ENCODE measurements at places on chromosomes 2 and 18.
A peak's percentile ranks its signal among the peaks of the same experiment; 100 is the strongest.

GRCh38 chr2:105763076-105763475 lies 18.4 kb downstream of the NCK2 start:
- DNase-seq, result no peak

GRCh38 chr2:85215448-85216401 lies 82.5 kb downstream of the TCF7L1 start:
- DNase-seq, result no peak

GRCh38 chr2:151999053-151999452 lies 99.8 kb downstream of the CACNB4 start:
- peak; percentile 24 for DNase-seq

- no peak for DNase-seq
Observed at GRCh38 chr18:79169958-79170555, 100.9 kb downstream of the ATP9B start.

GRCh38 chr2:235551965-235552364 lies 58.1 kb downstream of the AGAP1 start:
- DNase-seq, result no peak

GRCh38 chr18:50183556-50183955 lies 11.4 kb downstream of the MYO5B start:
- no peak for DNase-seq

DNA sequence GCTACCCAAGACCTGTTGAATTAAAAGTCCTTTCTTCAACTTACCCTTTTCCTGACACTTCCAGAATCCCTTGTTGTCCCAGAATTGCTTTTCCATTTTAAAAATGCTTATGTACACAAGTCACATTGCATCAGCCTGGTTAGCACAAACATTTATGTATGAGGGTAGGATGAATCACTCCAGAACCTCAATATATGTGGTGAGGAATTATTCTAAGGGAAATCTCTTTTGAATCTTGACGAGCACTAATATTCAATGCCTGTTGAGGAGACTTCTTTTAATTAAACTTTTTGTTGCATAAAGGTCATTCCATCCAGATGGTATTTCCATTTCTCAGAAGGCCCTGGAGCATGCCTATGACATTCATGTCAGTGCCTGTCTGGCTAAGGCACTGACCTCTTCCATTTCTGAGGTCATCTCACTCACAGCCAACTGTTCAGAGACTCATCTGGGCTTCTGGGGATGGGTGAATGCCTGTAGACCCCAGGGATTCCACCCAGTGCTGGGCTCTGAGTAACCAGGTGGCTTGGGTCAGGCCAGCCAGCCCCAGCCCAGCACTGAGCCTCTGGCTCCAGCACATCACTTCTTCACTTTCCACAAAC lies 28.2 kb downstream of the ACMSD start:
- no peak for DNase-seq

DNA sequence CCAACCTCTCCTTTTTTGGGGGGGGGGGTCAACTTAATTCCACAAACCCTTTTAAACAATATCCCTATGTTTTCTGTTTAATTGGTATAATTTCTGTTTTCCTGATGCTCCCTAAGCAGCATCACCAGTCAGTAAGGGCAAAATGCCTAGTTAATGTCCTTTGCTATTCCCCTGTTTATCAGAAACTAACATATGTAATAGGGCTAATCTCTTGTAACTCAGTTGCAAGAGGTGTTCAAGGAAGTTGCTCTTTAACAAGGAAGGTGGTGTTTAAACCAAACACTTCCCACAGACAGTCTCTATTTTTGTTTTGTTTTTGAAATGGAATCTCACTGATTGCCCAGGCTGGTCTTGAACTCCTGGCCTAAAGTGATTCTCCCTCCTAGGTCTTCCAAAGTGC lies 6.5 kb upstream of the COQ10B start:
- no peak for DNase-seq

DNA sequence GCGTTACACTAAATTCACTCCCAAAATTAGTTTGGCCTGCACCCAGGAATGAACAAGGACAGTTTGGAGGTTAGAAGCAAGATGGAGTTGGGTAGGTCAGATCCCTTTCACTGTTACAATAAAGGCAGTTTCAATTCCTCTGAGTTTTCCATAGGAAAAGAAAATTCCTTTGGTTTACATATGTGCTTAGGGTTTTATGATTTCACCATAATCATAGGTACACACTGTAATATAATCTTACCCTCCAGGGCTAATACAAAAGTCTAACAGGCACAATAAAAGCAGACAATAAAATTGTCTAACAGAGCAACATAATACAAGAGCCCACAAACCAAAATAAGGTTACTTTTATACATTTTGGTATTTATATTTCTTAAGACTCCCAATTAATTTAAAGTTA lies 391.5 kb upstream of the KCNJ3 start:
- DNase-seq, result no peak

DNA sequence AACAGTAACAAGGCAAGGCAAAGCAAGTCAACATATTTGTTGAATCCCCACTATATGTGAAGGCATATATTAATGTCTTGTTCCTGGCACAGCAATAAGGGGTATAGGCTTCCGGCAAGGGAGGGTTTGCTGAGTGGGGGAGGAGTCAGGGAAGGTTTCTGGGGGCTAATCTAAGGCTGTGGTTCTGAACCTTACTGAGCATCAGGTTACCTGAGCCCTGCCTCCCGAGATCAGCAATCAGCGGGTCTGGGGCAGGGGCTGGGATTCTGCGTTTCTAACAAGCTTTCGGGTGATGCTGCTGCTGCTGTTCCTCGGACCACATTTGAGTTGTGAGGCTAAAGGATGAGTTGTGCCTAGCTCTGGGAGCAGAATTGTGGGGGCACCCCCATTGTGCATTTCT lies 401.7 kb upstream of the SPRED2 start:
- no peak for DNase-seq

GRCh38 chr2:19187323-19188020 lies 171.0 kb downstream of the OSR1 start:
- DNase-seq, result no peak

DNA sequence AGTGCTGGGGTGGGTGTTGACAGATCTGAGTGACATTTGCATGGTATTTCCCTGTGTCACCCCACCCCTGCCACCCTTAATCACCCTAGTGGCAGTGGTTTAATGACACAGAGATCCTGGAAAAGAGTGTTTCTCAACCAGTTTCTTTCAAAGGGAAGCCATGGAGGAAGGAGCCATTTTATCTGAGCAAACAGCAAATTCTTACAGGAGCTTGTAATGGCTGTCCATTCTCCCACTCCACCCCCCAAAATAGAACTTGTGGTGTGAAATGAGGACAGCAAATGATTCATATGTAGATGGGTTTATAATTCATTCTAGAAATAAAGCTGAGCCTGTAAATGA lies 51.5 kb downstream of the CDC42EP3 start:
- DNase-seq, result no peak

DNA sequence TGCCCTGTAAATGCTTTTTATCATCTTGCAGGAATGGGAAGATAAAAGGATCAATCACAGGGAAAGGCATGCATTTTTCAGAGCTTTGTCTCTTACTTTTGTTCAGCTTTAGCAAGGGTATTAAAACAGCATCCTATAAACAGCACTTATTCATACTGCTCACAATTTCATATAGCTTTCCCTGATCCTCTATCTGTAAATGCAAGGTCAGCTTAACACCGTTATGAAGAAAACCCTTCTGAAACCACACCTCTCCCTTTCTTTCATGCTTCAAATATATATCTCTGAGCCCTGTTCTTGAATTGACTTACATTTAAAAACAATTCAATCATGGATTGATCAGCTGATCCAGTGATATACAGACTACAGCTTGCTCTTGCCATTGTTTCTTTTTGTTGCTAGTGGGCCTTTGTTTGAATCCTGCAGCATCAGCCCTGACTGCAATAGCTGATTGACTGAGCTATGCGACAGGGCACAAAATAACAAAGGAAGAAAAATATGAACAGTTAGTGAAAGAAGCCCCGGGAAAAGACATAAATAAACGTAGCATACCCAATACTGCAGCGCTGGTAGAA lies 795.5 kb upstream of the CDH2 start:
- no peak for DNase-seq

DNA sequence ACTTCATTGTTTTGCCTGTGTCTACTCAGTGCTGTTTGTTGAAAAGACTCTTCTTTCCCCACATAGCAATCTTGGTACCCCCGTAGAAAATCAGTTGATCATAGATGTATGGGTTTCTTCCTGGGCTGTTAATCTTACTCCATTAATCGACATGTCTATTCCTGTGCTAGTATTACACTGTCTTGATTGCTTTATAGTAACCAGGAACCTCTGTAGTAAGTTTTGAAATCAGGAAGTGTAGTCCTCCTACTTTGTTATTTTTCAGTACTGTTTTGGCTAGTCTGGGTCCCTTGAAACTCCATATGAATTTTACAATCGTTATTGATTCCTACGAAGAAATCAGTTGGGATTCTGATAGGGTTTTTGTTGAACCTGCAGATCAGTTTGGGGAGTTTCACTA lies 78.8 kb upstream of the FAM136A start:
- no peak for DNase-seq

- no peak for DNase-seq
Observed at GRCh38 chr2:223914324-223914723, 30.8 kb downstream of the WDFY1 start.

DNA sequence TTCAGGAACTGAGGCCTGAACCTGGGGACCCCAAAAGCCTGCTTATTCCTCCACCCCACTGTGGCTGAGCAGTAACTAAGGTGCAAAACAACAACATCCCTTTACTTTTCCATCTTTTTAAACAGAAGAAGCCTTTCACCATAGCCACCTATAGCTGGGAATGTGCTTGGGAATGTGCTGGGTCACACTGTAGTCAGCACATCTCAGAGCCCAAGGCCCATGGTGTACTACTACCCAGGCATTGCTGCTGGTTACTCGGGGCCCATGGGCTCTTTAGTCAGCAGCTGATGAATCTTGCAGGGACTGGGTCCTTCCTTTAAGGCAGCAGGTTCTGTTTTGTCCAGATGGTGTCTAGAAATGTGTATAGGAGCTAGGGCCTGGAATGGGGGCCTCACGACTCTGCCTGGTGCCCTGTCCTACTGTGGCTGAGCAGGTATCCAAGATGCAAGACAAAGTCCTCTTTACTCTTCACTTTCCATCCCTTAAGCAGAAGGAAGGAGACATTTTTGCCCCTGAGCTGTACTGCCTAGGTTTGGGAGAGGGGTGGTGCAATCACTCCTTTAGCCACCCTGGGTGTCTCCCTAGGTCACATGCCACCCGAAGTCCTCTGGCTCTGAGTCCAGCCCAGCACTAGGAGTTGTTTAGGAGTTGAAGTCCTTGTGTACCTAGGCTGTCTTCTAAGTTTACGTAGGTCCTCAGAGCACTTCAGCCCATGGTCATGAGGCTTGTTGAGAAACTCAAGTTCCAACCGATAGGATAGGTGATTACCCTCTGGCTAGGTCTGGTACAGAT lies 70.1 kb downstream of the OXER1 start:
- DNase-seq, result no peak

GRCh38 chr2:200625282-200625681 lies 39.5 kb downstream of the AOX1 start:
- DNase-seq, result no peak

DNA sequence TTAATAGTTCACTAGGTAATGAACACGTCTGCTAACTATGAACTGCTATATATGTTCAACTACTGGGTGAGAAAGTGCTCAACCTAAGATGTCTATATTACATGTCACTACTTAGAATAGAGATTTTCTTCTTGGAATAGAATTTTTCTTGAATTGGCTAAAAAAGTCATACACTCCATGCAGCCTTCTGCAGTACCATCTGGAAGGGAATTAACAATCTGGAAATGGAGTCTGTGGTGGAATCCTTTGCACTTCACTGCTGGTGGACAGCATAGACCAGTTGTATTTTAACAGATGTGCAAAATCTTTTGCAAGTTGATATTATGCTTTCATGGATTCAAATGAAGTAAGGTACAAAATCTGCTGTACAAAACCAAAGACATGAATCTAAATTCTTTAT lies 799.6 kb downstream of the KCNJ3 start:
- DNase-seq, result no peak

- no peak for DNase-seq
Observed at GRCh38 chr2:41763141-41763540, 284.7 kb upstream of the PKDCC start.

DNA sequence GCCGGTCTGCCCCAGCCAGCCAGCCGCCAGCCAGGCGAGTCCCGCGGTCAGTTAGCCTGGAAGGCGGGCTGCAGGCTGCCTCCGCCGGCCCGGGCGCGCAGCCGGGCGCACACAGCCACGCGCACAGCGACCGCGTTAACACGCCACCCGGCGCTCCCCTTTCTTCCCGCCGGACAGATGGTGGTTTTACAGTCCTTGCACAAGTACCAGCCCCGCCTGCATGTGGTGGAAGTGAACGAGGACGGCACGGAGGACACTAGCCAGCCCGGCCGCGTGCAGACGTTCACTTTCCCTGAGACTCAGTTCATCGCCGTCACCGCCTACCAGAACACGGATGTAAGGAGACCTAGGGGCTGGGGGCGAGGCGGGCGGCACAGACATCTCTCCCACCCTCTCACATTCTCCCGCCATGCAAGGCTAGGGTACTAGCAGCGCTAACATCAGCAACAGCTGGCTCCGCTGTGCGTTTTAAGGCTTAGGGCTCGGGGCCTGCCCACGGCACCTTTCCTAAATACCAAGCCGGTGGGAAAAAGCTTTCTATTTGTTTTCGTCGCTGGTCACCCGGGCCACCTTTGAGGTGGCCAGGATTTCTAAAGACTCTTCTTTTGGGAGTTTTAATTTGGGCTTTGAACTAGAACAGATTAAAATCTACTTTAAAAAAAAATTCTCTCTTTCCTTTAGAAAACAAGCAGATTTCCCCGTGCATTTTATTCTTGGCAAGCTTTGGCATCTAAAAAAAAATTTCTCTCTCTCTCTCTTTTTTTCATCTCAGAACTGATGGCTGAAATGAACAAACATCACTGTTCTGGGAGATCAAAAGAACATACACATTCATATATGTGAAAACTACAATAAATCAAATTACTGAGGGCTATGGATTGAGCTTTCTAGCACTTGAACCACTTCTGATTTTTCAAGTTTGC lies 2.9 kb downstream of the TBR1 start:
- DNase-seq, result no peak

DNA sequence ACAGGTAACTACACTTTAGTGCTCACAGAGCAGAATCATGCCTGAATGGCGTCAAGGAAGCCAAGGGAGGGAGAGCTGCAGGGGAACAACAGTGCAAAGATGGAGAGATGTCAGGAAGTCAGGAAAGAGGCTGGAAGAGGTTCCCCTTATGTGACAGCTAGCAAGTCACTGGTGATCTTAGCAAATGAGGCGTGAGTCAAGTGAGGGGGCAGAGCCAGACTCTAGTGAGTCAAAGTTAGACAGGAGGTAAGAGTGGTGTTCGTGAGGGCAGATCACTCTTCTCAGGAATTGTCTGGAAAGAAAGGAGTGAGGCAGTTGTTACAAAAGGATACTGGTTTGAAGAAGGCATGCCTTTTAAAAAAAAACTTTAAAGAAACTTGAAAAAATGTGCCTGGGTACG lies 87.1 kb downstream of the MEP1B start:
- no peak for DNase-seq

GRCh38 chr2:200929334-200930249 lies 33.9 kb downstream of the ORC2 start:
- no peak for DNase-seq

GRCh38 chr2:44351676-44352075 lies 9.6 kb downstream of the PREPL start:
- no peak for DNase-seq

DNA sequence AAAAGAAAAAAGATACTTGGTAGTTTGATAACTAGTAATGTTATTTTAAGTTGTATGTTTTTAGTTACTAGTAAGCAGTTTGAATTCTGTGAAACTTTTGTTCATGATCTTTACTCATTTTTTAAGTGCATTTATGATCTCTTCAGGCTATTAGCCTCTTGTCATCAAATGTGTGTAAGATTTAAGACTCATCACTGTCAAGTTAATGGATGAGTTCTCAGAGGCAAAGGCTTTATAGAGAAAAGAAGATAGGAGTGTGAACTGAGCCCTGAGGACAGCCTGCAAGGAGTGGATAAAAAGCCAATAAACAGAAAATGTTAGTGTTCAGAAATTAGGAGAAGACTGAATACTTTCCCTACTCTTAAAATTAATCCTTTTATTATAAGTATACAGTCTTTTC lies 13.5 kb downstream of the NDUFV2 start:
- no peak for DNase-seq

Measured in T-helper 1 cell (primary cell).